ENCODE measurements at places on chromosomes 2 and 18.
A peak's percentile ranks its signal among the peaks of the same experiment; 100 is the strongest.

DNA sequence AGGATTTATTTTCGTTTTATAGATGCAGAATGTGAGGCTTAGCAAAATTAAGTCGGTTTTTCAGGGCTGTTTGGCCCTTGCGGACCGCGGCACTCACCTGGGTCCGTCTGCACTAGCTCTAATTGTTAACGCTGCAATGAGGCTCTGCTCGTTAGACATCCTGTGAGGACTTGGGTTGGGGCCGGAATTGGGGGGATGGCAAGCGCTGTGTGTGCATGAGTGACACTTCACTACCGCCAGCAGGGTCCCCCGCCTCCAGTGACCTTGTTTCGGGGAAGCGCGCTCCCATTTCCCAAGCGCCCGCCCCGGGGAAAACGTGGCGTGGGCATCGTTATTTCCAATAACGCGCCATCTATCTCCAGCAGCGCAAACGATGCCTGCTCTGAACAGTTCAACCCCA lies 54.2 kb downstream of the KCNG2 start:
- no peak for DNase-seq

DNA sequence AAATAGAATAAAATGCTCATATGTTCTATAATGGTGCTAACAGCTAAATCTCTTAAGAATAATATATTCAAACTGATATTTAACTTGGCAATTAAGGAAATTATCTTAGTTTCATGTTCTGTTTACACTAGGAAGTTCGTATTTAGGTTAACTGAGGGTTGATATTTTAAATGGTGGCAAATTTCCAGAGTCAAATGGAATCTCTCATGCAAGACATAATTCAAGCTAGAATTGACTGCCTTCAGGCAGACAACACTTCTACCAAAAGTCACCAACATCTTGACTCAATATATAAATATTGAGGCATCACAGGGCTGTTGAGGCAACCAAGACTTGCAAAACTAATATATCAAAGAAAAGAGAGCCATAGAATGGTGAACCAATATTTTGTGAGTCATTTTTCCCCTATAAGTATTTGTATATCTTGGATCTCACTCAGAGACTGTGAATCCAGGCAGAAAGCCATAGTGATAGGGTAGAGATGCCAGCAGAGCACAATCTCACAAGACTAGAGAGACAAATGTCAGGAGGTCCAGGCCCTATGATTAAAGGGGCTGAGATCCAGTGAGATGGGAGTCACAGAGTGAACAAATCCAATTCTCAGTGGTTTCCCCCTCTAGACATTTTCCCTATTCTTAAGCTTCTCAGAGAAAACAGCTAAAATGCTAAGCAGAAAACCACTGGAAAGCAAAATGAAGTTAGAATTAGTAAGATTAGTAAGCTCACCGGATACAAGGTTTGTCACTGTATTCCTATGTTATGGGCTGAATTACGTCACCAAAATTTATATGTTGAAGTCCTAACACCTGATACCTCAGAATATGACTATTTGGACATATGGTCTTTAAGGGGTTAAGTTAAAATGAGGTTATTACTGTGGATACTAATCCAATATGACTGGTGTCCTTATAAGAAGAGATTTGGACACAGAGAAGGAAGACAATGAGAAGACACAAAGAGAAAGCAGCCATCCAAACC lies 358.2 kb upstream of the UBE2E3 start:
- no peak for DNase-seq

DNA sequence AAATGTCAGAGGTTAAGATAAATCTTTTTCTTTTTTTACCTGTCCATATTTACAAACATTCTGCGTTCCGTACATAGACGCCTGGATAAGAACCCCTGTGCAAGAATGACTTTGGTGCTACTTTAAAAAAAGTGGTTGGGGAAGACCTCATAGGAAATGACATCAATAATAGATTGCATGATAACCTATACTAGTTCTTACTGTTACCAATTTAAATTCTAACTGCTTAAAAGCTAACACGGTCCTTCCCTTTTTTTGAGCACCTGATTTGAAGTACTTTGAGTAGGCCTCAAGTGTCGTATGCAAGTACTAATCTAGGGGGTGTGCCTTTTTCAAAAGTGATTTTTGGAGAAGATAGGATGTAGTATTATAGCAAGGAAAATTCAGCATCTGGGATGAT lies 2.1 kb downstream of the SLC39A10 start:
- DNase-seq = peak; percentile 40

- DNase-seq = no peak
Measured at GRCh38 chr2:204373942-204374341, 171.3 kb upstream of the PARD3B start.

- peak; percentile 69 for DNase-seq
Measured at GRCh38 chr18:9673296-9674251, 34.5 kb upstream of the RAB31 start.

DNA sequence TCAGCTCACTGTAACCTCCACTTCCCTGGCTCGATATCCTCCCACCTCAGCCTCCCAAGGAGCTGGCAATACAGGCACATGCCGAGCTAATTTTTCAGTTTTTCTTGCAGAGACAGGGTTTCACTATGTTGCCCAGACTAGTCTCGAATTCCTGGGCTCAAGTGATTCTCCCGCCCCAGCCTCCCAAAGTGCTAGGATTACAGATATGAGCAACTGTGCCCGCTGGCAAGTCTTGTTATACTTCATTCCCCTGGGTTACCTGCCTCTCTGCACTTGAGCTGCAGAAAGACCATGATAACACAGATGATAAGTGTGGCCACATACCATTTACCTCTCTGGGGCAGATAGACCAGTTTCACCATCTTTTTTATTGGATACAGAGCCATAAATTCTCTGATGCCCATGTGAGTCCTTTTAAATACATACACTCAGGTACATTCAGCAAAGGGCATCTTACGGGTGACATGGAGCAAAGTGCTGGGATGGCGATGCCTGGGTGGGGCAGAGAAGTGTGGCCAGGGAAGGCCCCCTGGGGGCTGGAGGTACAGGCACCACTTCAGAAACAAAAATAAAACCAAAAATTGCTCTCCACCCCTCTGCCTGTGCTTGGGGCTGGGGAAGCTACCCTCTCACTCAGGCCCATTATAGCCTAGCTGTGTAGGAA lies 20.4 kb downstream of the CCT7 start:
- DNase-seq = no peak

DNA sequence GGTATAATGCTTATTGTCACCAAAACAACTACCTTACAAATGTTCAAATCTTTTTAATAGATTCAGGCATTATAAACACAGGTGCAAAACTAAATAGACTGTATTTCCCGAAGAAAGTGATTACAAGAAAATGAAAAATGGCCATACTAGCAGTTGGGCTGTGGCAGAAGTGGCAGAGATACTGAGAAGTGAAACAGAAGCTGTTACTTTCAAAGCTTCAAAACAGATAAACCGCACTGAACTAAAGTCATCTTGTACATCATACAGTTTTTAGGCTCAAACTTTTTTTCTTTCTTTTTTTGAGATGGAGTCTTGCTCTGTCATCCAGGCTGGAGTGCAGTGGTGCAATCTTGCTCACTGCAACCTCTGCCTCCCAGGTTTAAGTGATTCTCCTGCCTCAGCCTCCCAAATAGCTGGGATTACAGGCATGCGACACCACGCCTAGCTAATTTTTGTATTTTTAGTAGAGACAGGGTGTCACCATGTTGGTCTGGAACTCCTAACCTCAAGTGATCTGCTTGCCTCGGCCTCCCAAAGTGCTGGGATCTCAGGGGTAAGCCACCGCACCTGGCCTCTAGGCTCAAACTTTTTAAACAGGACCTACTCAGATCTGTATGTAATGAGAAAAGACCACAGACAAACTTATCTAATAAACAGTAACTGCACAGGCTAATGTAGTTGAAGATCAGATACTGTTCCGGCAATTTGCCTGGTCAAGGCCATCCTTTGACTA lies 77.9 kb upstream of the SATB2 start:
- no peak for DNase-seq

- DNase-seq = no peak
Measured at GRCh38 chr2:133773854-133774653, 205.8 kb upstream of the NCKAP5 start.

DNA sequence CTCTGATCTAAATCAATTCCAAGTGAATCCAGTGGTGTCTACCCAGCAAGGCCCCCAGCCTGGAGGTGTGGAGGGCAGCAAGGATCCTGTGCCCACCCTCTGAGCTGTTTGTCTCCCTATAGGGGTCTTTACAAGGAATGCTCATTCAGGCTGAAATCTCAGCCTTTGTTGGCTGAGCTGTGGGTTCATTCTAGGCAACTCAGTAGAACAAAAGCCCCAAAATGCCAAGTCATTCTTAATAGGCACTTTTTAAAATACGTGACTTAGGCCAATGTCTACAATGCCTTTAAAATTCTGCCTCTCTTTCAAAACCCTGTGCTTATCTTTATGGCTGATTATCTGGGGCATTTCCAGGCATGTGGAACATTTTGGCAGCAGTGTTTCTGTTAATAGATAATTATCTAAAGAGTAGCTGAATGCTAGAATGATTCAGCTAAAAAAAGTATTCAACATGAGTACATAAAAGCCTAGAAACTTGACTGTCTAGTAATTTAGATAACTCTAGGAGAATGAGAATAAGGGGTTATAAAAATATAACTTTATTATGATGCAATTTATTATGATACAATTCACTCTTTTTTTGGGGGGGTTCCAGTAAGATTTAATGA lies 7.4 kb downstream of the UGT1A6 start:
- DNase-seq = no peak

GRCh38 chr18:56662502-56662901 lies 11.3 kb downstream of the WDR7 start:
- no peak for DNase-seq

DNA sequence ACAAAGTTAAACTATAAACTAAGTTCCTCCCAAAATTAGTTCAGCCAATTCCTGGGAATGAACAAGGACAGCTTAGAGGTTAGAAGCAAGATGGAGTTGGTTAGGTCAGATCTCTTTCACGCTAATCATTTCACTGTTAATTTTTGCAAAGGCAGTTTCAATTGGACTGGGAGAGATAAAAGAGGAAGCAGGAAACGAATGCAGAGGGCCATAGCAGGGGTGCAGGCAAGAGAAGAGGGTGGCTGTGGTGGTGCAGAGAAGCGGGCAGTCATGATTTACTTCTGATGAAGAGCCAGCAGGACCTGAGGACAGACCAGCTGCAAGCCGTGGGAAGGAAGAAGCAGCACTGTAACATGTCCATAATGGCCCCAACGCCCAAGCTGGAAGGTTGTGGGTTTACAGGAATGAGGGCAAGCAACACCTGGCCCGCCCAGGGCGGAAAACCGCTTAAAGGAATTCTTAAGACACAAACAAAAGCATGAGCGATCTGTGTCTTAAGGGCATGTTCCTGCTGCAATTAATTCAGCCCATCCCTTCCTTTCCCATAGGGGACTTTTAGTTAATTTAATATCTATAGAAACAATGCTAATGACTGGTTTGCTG lies 4.1 kb upstream of the RMP24 start:
- DNase-seq = no peak

- no peak for DNase-seq
Measured at GRCh38 chr18:55048892-55049291, 89.6 kb upstream of the CCDC68 start.

- no peak for DNase-seq
Measured at GRCh38 chr18:55833543-55833942, 245.6 kb upstream of the TCF4 start.

- no peak for DNase-seq
Measured at GRCh38 chr2:231293163-231293562, 94.7 kb downstream of the ARMC9 start.
